ENCODE measurements at places on chromosomes 6 and 20. TPM values are rescaled to one million over a fixed set of nuclear protein-coding genes. Genes with fewer than 3 reads are reported as not detected.

DNA sequence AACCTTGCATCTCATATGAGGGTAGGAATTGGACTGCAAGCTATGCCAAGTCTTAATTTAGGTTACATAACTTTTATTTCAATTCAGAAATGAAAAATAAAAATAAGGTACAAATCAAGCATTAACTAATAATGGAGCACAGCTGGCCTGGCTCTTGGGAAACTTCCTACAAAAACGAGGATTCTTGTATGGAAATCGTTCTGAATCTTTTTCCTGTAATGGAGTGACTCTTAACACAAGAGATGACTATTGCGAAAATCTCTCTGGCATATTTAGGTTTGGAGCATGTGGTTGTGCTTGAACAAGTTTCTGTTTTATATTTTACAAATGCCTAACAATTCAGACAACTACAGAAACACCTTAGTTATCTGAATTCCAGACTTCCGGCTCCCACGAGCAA lies 34.0 kb upstream of the PI16 start:
- DNase-seq, result no peak

Gene SLC22A2
- not detected for total RNA-seq

GRCh38 chr6:44128020-44128917 lies 915 bp downstream of the TMEM63B start:
- DNase-seq, result peak; percentile 47

- no peak for DNase-seq
Observed at GRCh38 chr6:163533443-163533842, 118.9 kb downstream of the QKI start.

GRCh38 chr20:10873026-10873425 lies 199.2 kb upstream of the JAG1 start:
- DNase-seq, result no peak

All from neural crest cell (in vitro differentiated cells).